ENCODE measurements at places on chromosomes 11 and 22.
A peak's percentile ranks its signal among the peaks of the same experiment; 100 is the strongest.

GRCh38 chr11:70717936-70718595 is 319.7 kb downstream of the CTTN start:
- DNase-seq: no peak

DNA sequence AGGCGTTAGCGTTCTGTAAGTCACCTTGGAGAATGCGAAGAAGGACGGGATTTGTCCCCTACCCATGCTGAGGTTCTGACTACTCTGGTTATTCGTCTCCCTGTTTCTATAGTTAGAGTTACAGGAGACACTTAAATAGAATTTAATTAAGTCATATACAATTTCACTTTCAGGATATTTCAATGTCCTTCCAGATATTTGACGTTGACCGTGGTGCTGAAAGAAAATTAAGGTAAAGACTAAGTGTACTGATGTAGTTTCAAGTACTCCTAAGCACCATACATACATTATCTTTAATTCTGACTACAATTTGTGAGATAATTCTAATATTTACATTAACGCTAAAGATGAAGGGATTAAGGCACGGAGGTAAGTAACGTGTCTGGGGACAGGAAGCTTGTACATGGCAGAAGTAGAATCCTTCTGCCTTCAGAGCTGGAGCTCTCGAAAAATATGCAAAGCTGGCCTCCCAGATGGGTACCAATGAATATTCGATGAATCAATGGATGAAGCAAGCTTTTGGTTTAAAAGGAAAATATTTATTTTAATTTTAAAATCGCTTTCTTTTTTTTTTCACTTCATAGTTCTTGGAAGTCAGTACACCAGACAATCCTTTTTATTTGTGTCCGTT is 539 bp upstream of the SLC36A4 start:
- no peak for DNase-seq

GRCh38 chr22:18091916-18092526 is 14.2 kb downstream of the PEX26 start:
- DNase-seq: peak; percentile 90

DNA sequence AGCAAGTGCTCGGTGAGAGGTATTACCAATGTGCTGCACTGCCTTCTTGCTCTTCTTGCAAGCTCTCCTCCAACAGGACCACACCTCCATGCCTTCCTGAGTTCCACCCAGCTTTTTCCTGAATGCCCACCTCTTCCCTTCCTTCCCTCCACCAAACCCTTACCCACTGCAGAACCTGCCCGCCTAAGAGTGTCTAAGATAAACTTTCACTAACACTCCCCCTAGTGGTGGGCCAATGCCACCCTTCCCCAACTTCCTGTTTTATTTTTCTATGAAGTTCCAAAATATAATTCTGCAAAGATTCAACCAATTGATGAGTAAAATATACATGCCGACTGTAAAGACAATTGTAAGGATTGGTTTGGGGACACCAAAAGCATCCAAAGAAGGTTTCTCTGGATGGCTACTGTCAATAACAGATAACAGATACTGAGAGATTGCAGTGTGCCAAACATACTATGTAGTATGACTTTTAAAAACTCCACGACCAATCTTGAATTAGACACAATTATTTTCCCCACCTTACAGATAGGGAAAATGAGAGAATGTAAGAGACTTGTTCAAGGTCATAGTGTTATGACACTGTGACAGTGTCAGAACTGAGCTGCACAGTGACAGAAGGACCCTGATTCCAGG is 38.6 kb upstream of the BMAL1 start:
- no peak for DNase-seq

DNA sequence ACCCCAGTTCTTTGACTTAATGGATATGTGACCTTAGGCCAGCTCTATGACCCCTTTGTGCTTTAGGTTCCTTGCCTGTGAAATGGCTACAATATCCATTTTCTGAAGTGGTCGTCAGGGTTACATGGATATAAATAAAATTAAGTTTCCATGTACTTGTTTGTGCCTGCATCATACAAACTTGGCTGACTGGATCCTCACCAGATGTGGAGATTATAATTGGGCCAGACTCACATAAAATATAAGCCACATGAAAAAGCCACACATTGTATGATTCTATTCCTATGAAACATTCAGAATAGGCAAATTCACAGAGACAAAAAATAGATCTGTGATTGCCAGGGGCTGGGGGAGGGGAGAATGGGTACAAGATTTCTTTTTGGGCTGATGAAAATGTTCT is 100.9 kb upstream of the USP47 start:
- DNase-seq: no peak

- no peak for DNase-seq
Measured at GRCh38 chr11:94379613-94380012, 21.6 kb downstream of the GPR83 start.

DNA sequence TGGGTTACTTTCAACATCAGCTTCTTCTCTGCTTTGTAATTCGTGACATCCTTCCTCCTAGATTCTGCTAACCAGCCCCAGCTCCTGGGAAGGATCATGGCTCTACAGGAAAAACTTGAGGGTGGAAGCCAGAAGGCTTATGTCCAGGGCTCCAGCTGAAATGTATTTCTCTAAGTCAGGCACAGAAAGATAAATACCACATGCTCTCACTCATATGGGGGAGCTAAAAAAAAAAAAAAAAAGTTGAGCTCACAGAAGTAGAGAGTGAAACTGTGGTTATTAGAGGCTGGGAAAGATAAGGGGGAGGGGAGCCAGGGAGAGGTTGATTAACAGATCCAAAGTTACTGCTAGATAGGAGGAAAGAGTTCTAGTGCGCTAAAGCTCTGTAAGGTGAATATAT is 74.9 kb downstream of the DSCAML1 start:
- no peak for DNase-seq

GRCh38 chr11:96103102-96103501 is 179.2 kb upstream of the MTMR2 start:
- no peak for DNase-seq

GRCh38 chr11:33211153-33211552 is 46.0 kb upstream of the HIPK3 start:
- no peak for DNase-seq

DNA sequence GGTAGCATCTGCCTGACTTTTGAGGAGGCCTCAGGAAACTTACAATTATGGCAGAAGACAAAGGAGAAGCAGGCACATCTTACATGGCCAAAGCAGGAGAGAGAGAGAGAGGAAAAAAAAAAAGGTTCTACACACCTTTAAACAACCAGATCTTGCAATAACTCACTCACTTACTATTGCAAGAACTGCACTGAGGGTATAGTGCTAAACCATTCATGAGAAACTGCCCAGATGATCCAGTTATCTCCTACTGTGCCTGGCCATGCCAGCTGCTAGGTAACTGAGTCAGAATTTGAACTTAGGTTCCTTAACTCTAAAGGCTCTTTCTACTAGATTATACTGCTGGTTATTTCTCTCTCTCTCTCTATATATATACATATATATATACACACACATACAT is 7.3 kb downstream of the HORMAD2 start:
- no peak for DNase-seq

DNA sequence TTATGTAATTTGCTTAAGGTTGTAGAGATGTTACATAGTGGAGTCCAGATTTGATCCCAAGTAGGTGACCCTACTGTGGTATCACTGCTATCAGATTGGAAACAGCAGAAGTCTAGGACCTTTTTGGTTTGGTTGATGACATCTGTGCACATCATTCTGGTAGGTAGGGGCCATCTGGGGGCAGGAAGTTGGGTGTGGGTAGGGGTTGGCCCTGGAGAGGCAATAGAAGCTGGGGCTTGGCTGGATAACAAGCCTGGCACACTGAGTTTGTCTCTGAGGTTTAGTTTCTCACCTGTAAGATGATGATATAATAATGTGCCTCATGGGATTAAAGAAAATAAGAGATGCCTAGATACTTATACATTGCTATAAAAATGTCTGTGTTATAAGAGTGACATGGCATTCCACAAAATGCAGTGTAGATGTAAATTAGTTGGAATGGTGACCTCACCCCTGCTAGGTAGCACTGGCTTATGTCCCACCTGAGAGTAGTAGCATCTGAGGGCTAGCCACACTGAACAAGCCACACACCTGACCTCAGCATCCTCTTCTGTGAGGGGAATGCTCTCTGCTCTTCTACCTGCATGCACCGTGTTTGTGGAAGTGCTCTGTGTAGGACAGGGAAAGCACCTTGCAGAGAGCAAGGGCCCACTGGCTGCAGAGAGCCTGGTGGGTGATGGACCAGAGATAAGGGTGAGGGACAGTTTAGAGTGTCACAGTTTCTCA is 36.9 kb downstream of the PTPRJ start:
- no peak for DNase-seq

GRCh38 chr11:71335371-71335770 is 83.0 kb upstream of the SHANK2 start:
- DNase-seq: peak; percentile 28

- no peak for DNase-seq
Measured at GRCh38 chr11:1913271-1914060, 6.0 kb upstream of the TNNT3 start.

DNA sequence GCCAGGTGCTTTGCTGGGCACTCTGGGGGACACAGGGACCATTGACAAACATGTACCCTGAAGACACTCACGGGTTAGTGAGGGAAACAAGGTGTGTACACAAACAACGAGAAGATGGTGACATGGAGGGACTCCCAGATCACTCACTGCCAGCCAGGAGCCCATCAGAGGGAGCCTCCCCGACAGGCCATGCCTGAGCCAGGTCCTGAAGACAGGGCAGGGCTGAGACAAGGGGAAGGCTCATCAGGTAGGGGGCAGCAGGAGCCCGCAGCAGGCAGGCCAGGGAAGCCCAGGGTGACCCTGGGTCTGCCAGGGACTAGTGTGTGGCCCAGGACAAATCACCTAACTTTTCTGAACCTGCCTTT is 127.9 kb downstream of the BUD13 start:
- DNase-seq: no peak

DNA sequence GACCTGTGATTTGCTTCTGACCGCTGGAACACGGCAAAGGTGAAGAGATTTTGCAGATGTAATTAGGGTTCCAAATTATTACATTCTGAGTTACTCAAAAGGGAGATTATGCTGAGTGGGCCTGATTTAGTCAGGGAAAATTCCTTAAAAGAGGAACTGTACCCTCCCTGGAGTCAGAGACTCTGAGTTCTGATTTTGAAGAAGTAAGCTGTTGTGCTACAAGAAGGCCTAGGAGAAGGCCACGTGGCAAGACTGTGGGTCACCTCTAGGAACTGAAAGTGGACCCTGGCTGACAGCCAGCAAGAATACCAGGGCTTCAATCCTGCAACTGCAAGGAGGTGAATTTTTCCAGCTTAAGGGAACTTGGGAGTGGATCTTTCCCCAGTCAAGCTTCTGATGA is 45.3 kb downstream of the CHRDL2 start:
- DNase-seq: peak; percentile 6

GRCh38 chr11:10255388-10256125 is 38.5 kb downstream of the SBF2 start:
- no peak for DNase-seq

- no peak for DNase-seq
Measured at GRCh38 chr22:22075382-22076163, 93.0 kb upstream of the TOP3B start.

DNA sequence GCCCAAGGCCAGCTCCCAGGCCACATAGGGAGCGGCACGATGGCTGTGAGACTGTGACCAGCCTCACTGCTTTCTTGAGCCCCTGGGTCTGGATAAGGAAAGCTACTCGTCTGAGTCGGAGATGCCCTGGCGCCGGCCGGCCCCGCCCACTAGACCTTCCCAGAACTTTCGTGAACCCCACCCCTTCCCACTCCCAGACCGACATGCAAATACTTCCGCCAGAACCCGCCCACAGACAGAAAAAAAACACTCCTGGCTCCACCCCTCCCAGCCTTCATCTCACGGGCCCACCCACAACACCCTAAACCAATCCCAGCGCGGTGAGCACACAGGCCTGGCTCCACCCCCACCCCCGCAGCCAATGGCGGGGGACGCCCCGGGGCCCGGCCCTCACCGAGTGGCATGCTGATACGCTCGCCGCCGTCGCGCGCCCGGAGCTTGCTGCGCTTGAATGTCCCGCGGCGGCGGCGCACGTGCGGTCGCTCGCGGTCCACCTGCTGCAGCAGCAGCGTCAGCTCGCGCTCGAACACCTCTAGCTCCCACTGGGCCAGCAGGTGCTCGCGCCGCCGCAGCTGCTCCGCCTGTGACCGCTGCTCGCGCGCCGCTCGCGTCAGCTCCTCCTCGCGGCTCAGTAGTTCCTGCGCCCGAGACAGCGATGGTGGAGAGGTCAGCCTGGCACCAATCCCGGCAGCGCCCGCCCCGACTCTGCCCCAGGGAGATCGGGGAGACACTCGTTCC is 7.0 kb downstream of the MAP3K11 start:
- DNase-seq: peak; percentile 96

- DNase-seq: peak; percentile 81
Measured at GRCh38 chr22:49010901-49011300, 816.8 kb downstream of the BRD1 start.

DNA sequence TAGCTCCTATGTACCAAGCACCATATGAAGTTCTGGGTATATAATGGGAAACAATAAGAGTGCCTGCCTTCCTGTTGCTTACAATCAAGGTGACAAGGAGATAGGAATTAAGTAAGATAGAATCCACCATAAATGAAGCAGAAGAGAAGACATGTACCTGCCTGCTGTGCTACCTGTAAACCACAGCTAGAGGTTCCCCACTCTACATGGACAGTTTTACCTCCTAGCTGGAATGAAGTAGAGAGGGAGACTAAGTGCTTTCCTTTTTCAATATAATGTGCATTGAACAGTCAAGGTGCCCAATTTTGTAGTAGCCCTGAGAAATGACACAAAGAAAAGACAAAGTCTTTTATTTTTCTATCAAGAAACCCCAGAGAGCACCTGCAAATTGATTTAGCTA is 984.6 kb downstream of the DLG2 start:
- DNase-seq: no peak

DNA sequence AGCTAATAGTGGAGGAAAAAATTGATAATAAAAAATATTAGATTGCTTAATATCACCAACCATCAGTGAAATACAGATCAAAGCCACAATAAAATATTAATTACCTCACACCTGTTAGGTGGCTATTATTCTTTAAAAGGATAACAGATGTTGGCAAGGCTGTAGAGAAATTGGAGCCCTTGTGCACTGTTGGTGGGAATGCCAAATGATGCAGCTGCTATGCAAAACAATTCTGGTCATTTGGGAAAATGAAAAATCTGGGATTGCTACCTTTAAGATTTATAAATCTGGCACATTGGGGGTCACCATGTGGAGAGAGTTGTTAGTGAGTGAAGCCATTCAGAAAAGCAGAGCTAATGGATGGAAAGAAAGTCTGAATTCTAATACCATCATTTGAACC is 143.4 kb downstream of the FCHSD2 start:
- DNase-seq: no peak

- no peak for DNase-seq
Measured at GRCh38 chr11:61670626-61671025, 9.6 kb upstream of the DAGLA start.

GRCh38 chr11:62153087-62153395 is 29.2 kb downstream of the INCENP start:
- no peak for DNase-seq

All from mesenteric fat pad (tissue), 1 donor.